ENCODE measurements at places on chromosomes 1 and 21.

- DNase-seq, result no peak
Measured at GRCh38 chr1:15020943-15021745, 132.4 kb upstream of the TMEM51 start.

DNA sequence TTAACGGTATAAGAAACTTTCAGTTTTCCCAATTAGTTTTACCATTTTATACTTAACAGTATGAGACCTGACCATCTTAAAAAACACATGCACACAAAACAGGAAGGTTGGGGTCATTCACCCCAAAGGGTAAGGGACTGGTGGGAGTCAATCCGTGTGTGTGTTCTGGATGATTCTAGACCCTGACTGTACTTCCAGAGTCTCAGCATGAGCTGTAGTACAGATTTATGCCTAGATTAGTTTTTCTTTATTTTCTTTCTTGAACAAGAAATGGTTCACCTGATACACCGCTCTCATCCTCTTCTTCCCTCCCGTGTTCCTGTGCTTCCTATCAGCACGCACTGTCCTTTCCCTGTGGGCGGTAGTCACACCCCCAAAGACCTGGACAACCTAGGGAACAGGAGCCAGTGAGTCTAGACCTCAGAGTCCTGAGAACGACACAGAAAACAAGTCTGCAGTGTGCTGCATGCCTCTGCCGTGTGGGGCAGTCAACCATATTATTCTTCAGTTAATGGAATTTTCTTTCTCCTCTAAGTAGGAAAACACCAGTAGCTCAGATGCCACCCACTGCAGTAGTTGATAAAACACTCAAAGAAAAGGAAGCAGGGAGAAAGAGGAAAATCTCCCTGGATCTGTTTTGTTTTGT lies 38.9 kb upstream of the MRPS6 start:
- no peak for DNase-seq

DNA sequence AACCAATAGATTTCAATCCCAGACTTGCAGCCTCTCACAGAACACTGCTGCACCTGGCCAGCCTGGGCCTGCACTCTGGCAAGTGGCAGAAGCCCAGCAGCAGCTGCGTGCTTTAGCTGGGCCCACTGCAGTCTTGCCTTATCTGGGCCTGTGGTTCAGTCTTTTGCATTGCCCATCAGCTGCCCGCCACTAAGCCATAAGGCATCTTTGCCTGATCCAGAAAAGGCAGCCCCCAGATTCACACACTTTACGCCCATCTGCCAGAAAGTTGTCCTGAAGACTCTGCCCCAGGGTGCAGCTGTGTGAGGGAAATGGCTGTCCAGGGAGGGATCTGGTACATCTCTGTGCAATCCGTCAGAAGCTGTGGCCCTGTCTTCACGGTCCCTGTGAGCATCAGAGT lies 217.0 kb downstream of the DNAH14 start:
- DNase-seq, result no peak

- DNase-seq, result peak; percentile 91
Measured at GRCh38 chr1:15153184-15153841, at the start of gene TMEM51. TMEM51 (plus strand) TSS chr1:15153747; CDS start chr1:15215088, 61,341 bp downstream.

- DNase-seq, result no peak
Measured at GRCh38 chr1:87359586-87359985, 30.9 kb downstream of the LMO4 start.

Data from NCI-H345 (cell line).